Stimulated activated CD8-positive, alpha-beta memory T cell treated with anti-CD3 and anti-CD28 coated beads, Interleukin-4, amount 100 ng/mL, for 1 hour (primary cell): ENCODE measurements at places on chromosomes 1 and 21.

- DNase-seq = no peak
These were observed 13.3 kb downstream of the ITGB3BP start for GRCh38 chr1:63509718-63510117.

GRCh38 chr1:59378621-59379370, 81.9 kb downstream of the FGGY start:
- no peak for DNase-seq

DNA sequence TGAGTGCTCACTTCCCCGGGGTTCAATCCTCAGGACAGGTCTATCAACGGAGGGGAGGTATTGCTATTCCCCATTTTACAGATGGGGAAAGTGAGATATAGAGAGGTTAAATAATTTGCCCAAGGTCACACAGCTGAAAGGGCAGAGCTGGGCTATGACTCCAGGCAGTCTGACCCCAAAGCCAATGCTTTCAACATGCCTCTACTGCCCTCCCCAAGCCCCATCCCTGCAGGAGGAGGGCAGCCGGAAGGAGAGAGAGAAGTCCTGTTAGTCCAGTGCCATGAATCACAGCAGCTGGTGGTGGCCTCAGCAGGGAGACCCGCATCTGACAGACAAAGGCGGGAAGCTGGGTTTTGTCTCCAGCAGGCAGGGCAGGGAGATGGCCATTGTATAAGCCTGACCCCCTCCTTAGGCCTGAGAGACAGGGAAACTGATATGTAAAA, 20.0 kb upstream of the CLIC4 start:
- no peak for DNase-seq

- no peak for DNase-seq
These were observed 407.2 kb downstream of the HLX start for GRCh38 chr1:221286399-221286798.

- DNase-seq = no peak
These were observed 329.8 kb upstream of the VAMP3 start for GRCh38 chr1:7441143-7441841.
